ENCODE measurements at places on chromosomes 12 and 14.

GRCh38 chr12:64009321-64010068, 165.0 kb downstream of the SRGAP1 start:
- no peak for DNase-seq

DNA sequence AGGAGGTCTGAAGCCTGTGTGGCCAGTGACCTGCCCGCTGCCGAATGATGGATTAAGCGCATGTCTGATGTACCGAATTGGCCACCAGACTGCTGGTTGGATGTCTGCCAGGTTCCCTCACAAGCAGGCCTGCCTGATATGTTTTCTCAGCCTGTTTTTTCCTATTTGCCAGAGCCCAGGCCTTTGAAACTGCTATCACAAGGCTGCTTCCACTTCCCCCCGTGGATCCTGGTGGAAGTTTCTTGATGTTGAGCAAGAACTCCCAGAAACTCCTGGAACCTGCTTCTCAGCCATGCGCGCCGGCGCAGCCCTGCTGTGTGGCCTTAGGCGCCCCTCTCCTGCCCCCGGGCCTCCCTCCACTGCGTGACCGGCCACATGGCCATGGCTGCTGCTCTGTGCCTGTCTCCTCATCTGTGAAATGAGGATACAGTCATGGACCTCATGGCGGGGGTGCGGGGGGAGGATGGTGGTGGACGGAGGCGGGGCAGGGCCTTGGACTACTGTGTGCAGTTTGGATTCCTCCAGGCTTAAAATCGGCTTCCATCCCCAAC, 56.6 kb downstream of the CALM1 start:
- no peak for DNase-seq

DNA sequence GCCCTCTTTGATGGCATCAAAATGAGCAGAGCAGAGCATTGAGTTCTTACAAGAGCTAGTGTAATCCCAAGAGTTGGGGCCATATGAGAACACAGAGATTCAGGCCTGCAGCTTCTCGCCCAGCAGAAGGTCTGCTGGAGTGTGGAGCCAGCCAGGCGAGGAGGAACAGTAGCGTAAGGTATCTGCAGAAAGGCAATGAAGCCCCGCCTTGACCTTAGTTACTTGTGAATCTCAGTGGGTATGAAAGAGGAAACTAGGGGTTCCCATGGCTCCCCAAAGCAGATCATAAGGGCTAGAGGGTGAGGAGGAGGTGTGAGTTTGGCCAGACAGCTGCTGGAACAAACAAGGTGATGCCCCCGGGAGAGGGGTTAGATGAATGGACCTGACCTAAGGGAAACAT, 49.4 kb downstream of the SLC8A3 start:
- no peak for DNase-seq

GRCh38 chr12:90102957-90103652, 394.5 kb upstream of the ATP2B1 start:
- DNase-seq, result peak; percentile 25

DNA sequence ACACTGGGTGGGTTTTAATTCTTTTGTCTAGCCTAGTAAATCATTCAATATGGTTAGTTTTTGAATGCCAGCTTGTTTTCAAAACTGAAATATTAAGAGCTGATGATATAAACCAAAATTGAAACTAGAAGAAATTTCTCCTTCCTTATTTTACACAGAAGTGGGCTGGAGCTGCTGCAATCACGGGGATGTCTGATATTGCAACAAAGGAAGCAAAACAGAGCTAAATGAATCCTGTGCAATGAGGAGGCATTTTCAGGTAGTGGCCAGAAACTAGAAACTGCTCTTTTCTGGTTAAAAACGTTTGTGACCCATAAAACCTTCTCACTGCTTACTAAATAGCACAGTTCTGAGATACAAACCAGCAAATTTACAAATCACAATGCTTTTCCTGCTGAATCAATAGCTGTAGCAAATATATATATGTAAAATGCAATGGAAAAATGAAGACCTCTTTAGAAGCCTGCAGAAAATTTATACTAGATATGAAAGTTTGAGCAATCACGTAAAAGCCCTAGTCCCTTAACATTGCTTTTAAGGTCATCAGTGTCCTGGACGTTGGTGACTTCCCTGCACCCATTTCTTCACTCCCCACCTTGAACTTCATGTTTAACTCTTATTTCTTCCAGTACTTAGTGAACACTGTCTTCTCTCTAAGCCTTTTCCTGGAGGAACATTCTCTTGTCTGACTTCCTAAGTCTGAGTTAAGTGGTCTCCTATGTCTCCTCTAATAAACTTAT, 15.9 kb upstream of the LRRK2 start:
- no peak for DNase-seq

DNA sequence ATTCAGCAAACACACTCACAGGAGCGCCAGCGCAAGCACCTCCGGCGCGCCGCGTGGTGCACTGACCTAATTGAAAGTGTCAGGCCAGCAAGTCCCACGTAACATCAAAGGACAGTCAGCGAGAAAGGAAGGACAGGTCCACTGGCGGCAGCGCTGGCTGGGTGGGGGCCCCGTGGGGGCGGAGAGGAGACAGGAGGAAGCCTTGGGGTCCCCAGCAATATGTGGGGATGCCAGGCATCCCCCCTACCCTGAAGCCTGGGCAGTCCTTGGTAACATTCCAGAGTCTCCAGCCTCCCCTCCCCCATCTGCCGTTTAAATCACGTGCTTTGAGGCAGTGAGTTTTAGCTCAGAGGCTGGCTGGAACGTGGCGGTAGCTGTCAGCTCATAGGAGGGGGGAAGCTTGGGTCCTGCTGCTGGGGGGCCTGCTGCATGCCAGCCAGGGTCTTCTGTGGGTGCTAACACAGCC, 159.2 kb downstream of the CALM1 start:
- no peak for DNase-seq

DNA sequence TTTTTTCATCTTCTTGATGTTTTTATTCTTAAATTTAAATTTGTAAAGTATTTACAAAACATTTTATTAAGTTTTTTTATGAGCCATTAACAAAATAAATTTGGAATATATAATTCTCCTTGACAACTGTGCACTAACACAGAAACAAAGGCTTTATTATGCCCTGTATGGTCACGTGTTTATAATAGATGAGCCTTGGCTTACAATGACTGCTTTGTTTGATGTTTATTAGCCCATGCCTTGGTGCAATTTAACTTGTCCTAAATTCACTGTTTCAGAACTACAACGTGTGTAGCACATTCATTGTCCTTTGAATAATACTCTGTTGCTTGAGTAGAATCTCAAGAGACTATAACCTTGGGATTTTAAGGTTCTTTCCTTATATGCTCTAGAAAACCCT, 59.8 kb downstream of the CNTN1 start:
- DNase-seq, result no peak

GRCh38 chr12:43282106-43282505, 269.9 kb downstream of the ADAMTS20 start:
- no peak for DNase-seq

DNA sequence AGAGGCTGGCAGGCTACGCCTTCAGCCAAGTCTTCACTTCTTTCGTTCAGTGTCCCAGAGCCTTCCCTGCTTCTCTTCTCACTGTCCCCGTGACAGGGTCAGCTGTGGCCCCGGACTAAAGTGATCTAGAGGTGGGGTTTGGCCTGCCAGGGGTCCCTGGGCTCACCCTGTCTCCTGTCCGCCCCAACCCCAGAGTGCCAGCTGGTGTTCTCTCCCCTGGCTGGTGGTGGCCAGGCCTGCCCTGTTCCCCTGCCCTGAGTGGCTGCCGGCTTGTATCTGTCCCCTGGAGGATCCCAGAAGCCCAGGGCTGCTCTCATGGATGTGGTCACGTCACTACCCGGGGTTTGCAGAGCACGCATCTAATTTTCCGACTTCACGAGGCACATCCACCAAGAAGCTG, 297.4 kb downstream of the GLT1D1 start:
- DNase-seq, result no peak
